ENCODE measurements at places on chromosomes 1 and 21.

DNA sequence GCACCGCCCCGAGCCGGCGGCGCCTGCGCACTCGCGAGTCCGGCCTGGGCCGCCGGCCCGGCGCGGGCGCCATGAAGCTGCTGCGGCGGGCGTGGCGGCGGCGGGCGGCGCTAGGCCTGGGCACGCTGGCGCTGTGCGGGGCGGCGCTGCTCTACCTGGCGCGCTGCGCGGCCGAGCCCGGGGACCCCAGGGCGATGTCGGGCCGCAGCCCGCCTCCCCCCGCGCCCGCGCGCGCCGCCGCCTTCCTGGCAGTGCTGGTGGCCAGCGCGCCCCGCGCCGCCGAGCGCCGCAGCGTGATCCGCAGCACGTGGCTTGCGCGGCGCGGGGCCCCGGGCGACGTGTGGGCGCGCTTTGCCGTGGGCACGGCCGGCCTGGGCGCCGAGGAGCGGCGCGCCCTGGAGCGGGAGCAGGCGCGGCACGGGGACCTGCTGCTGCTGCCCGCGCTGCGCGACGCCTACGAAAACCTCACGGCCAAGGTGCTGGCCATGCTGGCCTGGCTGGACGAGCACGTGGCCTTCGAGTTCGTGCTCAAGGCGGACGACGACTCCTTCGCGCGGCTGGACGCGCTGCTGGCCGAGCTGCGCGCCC, at the start of gene B3GALT6:
B3GALT6 (plus strand) TSS at position 30 of the 588 bp plus-strand sequence; CDS start at position 72, 42 bp downstream.
- DNase-seq = no peak

- no peak for DNase-seq
These were observed 124.3 kb downstream of the PGBD5 start for GRCh38 chr1:230301822-230302221.

DNA sequence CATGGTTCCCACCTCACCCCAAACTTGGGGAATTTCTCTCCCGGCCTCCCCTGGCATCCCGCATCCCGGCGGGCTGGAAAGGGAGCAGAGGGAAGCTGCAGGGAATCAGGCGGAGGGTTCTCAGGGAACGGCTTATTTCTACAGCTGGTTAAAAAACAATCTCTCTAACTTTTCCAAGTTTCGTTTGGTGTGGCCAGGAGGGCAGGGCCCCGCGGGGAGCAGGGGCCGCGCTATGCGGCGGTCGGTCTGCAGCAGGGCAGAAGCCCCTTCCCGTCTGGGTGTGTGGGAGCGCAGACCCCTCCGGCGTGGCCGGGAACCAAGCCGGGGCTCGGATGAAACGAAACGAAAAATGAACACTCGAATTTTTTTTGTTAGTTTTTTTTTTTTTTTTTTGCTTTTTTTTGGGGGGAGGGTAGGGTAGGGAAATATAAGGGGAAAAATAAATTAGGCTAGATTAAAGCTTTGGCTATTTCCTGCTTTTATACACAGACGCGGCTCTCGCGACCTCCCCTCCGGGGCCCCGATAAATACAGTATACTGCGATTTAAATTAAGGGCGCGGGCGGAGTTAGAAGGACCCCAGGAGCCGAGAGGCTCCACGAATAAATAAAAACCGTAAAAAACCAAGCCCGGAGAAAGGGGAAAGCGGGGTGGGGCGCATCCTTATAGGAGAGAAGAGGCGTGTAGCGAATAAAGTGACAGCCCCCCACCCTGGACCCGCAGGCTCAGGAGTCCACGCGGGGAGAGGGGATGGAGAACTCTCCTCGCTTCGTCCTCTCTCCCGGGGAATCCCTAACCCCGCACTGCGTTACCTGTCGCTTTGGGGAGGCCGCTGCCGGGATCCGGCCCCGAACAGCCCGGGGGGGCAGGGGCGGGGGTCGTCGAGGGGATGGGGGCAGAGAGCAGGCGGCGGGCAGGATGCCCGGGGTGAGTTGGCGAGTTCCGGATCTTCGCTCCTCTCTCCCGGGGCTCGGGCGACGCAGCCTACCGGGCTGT, 2.1 kb downstream of the POU3F1 start:
- DNase-seq = no peak

DNA sequence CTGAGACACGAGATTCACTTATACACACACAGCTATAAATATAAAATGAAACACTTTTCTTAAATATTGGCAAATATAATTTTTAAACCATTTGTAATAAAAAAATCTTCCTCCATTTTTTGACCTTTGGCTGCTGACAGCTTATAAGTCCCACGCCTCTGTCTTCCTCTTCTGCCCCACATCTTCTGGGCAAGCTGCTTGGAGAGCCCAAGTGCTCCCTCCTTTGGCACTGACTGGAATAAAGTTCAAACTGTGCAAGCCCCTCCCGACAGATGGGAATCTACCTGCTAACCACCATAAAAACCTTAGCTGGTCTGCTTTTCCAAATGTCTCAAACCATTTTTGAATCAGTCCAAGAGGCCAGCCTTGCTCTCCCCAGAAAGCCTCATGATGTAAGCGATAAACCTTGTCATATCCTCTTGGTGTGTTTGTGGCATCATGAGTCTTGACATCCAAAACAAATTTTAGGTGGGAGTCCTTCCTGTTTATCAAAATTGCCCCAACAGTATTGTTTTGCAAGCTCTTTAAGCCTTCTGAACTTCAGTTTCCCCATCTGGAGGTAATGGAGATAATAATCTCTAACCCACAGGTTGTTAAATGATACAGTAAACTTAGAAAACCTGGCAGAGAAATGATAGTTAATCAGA, 99.8 kb downstream of the SNX7 start:
- DNase-seq = no peak

- no peak for DNase-seq
These were observed 322.8 kb downstream of the TGFB2 start for GRCh38 chr1:218667781-218668516.

DNA sequence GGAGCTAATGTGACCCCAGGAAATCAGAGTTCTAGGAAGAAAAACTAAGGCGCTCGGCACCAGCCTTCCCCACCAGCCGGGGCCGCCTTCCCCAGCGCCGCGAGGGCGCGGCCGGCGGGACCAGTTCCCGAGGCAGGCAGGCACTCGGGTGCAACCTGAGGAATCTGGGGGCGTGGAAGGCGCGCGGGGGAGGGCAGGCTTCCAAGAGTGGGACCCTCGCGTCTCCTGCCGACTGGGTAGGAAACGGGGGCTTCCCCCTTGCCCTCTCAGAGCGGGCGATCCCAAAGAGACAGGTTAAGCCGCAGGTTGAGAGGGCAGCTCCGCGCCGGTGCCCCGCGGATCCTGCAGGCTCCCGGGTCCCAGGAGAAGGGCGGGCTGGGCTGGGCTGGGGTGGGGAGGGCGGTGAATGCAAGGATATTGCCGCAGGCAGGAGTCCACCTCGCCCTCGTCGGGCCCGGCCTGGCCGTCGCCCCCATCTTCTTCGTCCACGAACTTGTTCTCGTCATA, 431 bp downstream of the ARPC5 start:
- DNase-seq = no peak

- DNase-seq = no peak
These were observed 30.8 kb downstream of the DDR2 start for GRCh38 chr1:162663086-162663485.

DNA sequence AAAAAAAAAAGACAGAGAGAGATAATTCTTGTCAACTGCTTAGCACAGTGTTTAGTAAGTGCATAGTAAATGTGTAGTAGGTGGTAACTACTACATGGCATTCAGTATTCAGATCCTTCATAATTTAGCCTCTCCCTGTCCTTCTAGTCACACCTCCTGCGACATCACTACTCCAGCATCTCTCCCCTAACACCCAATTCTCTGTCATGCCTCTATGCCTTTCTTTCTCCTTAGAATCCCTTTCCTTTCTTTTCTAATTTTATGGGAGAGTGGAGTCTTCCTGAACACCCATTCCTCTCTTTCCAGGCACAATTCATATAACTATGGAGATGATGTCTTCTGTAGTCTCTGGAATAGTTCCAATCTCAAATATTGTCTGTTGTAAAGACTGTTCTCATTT, 3.9 kb upstream of the VPS72 start:
- no peak for DNase-seq

- peak; percentile 26 for DNase-seq
These were observed 4.1 kb downstream of the PYCR2 start for GRCh38 chr1:225919906-225920305.
